Stimulated activated CD8-positive, alpha-beta memory T cell treated with anti-CD3 and anti-CD28 coated beads, Interleukin-7, amount 100 ng/mL, for 1 hour (primary cell): ENCODE measurements at places on chromosomes 12 and 14.

GRCh38 chr12:73902260-73902659 lies 635.4 kb upstream of the ATXN7L3B start:
- no peak for DNase-seq

DNA sequence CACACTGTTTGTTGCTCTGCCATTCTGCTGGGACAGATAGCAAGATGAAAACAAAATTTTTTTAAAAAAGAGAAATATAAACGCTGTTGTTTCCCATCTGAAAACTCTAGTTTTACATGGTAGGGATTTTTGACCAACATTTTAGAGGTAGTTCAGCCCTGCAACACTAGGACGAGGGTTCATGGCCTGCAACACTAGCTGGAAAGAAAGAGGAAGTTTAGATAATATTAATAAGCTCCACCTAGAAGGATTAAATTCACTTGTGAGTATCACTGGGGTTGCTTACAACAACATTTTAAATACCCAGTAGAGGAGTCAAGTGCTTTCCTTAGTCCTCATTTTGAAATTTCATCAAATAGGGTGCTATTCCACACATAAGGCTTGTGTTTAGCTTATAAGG lies 68.2 kb downstream of the SRGAP1 start:
- DNase-seq: no peak

- DNase-seq: no peak
Observed at GRCh38 chr12:19894803-19895202, 455.5 kb downstream of the AEBP2 start.

DNA sequence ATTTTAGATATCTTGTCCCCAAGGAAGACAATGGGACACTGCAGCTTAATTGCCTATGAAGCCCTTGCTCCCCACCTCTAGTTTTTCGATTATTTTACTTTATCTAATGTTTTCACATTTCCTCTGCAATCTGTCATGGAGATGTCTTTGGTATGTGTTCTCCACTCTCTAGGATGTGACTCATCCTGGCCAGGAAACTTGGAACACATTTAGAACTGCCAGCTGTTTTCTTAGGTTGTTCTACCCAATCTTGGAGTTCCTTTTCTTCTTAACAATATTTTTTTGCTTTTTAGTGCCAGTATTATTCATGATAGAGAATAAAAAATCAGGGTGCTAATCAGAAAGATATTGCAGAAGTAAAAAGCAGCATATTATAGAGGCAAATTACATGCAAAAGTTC lies 101.7 kb upstream of the CLEC14A start:
- DNase-seq: no peak

GRCh38 chr14:93736378-93737014 lies 51.8 kb downstream of the PRIMA1 start:
- no peak for DNase-seq

DNA sequence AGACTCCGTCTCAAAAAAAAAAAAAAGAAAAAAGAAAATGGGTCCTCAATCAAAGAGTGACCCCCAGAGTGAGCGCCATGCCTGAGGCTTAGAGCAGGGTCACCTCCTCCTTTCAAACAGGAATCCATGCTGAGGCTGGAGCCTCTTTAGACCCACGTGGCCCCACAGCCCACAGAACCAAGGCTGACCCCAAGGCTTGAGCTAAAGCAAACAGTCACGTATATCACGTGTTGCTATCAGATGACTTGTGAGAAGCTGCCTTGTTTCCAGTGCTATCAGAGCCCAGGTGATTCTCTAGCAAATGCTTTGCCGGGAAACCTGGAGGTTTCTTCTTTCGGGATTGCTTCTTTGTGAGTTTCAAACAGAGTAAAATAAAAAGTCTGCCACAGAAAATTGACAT lies 31.7 kb upstream of the DYNC1H1 start:
- no peak for DNase-seq

- no peak for DNase-seq
Observed at GRCh38 chr14:39694341-39694740, 262.1 kb upstream of the FBXO33 start.

- peak; percentile 30 for DNase-seq
Observed at GRCh38 chr12:47767216-47767724, 5.8 kb upstream of the SLC48A1 start.

DNA sequence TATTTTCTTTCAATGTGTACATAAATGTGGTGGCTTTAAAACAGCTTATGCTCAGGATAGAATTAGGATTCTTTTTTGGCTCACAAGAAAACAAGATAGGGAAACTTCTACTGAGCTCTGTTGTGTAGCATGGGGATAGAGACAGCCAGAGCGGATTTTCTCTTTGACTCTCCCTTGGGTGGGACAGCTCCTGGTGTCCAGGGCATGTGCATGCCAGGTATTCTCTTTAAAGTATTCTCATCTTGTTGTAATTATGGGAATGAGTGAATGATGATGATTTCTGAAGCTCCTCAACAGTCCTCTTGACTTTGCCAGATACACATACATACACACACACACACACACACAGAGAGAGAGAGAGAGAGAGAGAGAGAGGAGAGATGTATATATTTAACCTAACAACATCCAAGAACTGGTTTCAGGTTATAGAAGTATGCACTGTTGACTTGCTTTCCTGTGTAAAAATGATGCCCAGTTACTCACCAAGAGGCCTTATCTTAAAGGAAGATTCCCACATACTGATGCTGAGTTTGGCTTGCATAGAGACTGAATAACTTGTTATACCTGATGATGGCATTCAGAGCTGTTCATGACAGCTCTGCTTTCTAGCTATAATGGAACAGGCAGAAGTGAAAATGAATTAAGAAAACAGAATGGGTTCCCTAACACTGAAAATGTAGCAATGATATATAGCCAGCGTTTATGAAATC lies 387.5 kb downstream of the EGLN3 start:
- no peak for DNase-seq

- DNase-seq: no peak
Observed at GRCh38 chr14:34678306-34678705, 36.1 kb downstream of the CFL2 start.

- no peak for DNase-seq
Observed at GRCh38 chr12:110860833-110861296, 14.1 kb downstream of the CCDC63 start.

- no peak for DNase-seq
Observed at GRCh38 chr12:99093166-99093565, 448.1 kb downstream of the APAF1 start.

GRCh38 chr12:102514696-102515095 lies 34.3 kb upstream of the IGF1 start:
- no peak for DNase-seq

GRCh38 chr14:76081642-76082041 lies 70.1 kb upstream of the GPATCH2L start:
- no peak for DNase-seq

GRCh38 chr14:27929797-27930347 lies 836.7 kb upstream of the FOXG1 start:
- no peak for DNase-seq

GRCh38 chr12:54355104-54355815 lies 9.0 kb downstream of the GPR84 start:
- no peak for DNase-seq

DNA sequence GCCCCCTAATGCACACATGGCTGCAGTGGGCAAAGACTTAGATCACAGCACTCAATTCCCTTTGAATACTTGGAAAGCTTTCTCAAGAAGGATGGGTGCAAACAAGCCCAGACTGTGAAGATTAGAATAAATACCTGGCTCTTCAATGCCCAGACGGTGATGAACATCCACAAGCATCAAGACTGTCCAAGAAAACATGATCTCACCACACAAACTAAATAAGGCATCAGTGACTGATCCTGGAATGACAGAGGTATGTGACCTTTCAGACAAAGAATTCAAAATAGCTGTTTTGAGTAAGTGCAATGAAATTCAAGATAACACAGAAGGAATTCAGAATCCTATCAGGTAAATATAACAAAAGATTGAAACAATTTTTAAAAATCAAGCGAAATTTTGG lies 43.8 kb upstream of the ZDHHC17 start:
- no peak for DNase-seq

GRCh38 chr12:22792138-22792537 lies 167.2 kb downstream of the ETNK1 start:
- no peak for DNase-seq

- no peak for DNase-seq
Observed at GRCh38 chr14:61559641-61560201, 135.6 kb upstream of the HIF1A start.

GRCh38 chr12:52148464-52149181 lies 43.2 kb downstream of the KRT80 start:
- no peak for DNase-seq

GRCh38 chr12:91422811-91423692 lies 240.4 kb upstream of the DCN start:
- DNase-seq: no peak

DNA sequence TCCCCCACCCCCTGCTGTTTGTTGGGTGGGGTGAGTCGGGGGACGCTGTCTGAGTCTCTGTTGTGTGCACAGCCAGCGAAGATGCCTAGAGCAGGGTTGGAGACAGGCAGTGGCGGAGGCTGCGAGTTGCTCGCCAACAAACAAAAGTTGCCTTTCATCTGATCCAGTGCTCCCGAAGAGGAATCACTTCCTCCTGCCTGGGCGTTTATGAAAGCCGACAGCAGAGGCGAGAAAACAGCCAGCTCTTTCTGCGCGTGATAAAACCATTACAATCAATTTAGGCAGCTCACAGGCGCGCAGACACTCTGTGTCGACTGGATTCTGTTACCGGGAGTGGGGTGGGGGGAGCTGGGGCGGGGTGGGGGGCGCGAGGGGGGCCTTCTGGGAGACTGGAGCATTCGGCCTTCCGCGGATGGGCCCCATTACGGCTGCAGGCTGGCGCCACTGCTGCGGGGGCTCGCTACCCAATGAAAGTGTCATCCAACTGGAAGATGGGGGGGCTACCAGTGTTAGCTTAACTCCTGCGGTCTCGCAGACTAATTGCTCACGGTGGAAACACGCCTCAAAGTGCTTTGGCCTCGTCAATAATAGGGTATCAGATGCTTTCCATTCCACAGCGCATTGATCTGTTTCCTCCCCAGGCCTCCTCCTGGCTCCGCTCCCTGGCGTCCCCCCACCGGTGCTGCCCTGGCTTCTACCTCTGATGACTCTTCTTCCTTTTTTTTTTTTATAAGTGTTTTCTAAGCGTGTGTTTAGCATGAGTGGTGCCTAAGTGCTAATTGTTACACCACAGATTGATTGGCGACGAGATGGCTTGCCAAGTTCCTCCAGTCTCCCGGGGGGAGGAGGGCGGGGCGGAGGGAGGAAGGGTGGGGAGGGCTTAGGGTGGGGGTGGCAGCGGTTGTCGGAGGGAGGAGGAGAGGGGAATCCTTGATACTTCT lies 678.4 kb downstream of the MED13L start:
- DNase-seq: no peak

DNA sequence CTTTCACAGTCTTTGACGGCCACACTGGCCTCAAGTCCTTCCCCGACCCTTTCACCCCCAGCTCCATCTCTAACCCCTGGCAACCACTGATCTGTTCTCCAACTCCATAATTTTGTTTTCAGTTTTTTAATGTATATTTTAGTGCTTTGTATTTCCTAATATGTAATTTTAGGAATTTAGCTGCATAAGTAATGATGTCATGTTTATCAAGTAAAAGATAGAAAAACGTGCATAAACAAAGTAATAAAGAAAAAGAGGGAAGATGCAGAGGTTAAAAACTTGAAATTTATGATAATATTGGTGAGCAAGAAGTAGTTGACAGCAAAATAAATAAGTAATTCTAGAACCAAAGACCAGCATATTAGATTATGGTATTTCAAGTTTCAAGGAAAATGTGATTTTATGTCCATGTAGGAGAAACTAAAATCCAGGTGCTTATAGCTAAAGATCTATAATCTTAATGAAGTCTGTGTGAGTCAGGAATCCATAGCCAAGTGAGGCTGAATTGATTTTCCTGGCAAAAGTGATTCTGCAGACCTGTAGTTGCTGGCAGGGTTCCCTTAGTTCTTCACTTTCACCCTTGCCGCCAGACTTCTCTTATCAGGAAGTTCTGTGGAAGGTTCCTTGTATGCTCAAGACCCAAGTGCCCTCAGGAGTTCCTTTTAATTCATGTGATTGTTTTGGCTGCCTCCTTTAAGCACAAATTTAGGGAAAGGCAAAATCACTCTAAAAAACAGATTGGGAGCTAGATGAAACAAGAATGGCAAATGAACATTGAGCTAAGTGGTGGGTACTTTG lies 24.4 kb downstream of the FBXW8 start:
- no peak for DNase-seq

- DNase-seq: no peak
Observed at GRCh38 chr12:114447274-114447716, 41.4 kb upstream of the TBX5 start.

GRCh38 chr14:104143521-104144452 lies 5.4 kb downstream of the KIF26A start:
- DNase-seq: no peak

- DNase-seq: no peak
Observed at GRCh38 chr14:104771918-104772706, 19.2 kb downstream of the SIVA1 start.

DNA sequence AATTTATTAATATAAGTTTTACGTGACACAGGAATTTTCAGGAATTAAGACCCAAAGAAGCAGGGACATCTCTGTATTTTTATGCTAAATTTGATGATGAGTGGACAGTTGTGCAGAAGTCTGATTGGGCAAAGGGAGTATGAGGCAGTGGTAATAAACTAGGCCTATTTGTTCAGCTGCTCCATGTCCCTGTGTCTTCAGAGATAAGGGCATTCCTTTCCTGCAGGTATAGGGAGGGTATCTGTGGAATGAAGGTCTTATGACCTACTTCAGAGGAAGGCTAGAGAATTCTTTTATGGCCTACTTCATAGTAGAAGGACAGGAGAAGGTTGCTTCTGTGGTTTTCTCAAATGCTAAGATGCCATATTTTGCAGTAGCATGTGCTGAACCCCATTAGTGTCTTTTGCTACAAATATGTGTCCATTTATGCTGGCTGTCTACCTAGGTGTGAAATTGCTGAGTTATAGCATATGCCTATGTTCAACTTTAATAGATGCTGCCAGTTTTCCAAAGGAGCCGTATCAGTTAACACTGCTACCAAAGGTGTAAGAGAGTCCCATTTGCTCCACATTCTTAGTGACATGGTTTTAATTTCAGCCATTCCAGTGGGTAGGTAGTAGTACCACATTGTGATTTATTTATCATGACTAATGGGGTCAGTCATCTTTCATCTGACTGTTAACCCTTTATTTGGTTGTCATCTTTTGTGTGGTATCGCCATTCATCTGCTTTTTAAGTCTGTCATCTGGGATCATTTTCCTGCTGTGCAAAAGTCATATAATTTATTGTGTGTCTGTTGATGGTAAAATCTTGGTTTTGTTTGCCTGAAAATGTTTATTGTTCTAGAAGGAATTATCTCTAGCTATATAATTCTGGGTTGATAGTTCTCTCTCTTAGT lies 410.7 kb upstream of the RGS6 start:
- no peak for DNase-seq
